ENCODE measurements at places on chromosomes 6 and 20.

GRCh38 chr6:3228046-3228671, 706 bp upstream of the TUBB2B start:
- peak; percentile 70 for DNase-seq

GRCh38 chr6:32954986-32955802, 2.3 kb upstream of the HLA-DMA start:
- peak; percentile 63 for DNase-seq

- DNase-seq, result peak; percentile 58
Observed at GRCh38 chr6:42366011-42366705, 85.6 kb downstream of the TRERF1 start.

DNA sequence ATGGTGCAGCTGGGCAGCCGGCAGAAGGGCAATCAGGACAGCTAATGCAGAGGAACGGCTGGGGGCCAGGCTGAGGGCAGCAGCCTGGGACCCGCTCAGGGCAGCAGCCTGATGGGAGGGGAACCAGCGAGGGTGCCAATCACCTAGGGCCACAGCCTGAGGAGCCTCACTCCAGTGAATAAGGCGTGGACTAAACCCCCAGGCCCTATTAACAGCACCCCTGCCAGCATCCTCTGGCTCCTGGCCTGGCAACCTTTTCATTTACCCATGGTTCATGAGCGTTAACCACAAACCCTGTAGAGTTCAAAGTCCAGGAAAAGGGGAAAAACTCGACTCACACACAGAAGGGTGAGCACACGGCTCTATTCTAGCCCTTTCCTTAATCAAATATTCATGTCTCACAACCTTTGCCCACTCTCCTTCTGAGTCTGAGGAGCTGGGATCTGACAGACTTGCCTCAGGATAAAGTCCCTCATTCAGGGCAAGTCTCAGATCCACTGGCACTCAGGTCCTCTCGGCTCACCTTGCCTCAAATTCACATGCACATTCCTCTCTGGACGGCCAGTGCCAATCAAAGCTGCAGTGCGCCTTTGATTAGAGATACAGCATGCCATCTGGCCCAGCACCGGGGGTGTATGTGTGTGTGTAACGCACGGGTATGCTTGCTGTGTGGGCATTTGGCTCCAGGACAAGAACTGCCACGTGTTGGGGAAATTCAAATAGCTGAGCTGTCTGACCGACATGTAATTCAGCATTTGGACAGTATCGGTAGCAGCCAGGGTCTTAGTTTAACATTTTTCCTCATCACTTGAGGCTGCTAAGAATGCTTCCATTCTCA, 86.9 kb upstream of the TRAF3IP2 start:
- no peak for DNase-seq

DNA sequence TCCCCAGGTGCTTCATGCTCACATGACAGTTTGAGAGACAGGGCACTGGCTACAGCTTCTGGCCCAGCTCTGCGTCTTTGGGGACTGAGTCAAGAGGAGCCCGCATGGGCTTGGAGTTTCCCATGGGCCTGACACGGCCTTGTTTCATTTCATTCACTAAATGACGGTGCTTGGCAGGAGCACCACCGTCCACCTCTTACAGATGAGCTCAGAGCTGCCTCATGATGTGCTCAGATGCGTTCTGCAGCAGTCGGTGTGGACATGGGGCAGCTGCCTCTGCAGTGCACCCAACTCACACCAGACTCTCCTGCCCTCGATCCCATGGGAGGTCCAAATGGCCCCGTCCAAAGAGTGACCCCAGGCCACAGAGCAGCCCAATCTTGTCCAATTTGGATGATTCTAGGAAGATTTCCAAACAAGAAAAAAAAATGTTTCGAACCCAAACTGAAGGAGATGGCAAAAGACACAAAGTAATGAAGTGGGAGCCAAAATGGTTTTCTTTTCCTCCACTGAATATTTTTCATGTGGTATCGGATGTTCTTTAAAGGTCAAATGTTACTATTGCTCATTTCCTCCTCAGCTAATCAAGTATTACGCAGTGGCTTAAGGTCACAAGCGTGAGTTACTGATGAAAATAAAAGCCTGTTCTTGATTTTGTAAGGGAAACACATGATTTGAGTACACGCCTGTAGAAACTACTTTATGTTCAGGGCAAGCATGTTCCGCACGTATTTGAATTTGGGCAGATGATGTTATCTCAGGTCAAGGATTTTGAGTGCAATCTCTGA, 524.2 kb downstream of the CDH26 start:
- DNase-seq, result no peak

DNA sequence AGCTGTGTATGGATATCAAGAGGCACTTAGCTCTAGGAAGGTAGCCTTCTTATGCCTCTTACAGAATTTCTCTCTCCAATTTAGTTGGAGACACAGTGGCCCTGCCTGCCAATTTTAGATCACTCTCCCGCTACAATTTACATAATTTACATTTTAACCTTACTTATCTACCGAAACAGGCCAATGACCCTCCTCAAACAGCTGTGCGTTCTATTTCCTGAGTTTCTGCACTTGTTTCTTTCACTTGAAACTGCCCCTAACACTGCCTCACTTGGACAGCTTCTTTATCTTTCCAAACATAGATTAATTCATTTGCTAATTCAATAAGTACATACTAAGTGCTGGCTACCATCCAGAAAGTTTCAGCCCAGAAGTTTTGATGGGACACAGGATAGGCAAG, 52.9 kb upstream of the HDDC2 start:
- no peak for DNase-seq

DNA sequence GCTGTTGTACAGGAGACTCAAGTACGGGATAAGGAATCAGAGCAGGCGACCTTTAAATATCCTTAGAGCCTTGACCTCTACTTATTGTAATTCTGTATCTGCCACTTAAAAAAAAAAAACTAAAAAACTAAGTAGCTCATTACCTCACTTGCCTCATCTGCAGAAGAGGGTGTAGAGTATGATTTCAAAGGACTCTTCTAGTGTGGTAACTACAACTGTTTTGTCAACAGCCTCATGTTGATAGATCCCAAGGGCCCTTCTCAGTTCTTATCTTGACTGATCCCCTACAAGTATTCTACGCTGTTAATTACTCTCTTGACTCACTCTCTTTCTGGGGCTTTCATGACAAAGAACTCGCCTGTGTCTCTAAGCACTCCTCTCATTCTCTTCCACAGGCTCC, 16.7 kb upstream of the PDYN start:
- no peak for DNase-seq

- no peak for DNase-seq
Observed at GRCh38 chr6:136169394-136170148, 80.5 kb downstream of the MTFR2 start.

DNA sequence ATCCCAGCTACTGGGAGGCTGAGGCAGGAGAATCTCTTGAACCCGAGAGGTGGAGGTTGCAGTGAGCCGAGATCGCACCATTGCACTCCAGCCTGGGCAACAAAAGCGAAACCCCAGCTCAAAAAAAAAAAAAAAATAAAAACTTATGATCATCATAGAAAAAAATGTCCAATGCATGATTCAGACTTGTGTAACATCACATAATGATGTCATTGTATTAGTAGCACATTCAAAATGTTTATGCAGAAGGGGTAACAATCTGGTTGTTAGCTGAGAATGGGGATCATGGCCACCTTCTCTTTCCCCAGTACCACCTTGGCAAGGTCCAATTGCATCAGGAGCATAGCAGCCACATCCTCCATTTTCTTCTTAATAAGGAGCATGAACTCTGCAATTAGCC, 137.6 kb upstream of the MARCKS start:
- no peak for DNase-seq

DNA sequence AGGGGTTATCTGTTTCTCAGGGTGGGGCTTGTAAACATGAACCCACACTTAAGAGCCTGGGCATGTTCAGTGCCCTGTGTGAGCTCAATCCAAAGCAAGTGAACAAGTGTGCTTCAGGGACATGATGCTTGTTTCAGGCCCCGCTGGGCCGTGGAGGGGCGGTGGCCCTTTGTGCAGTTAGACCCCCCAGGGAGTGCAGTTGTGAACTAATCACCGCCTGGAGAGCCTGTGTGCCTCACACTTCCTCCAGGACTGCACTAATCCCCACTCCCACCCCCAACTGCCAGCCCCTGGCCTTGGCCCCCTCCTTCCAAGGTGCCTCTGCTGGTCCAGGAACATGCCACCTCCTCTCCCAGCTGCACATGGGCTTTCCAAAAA, 58.1 kb downstream of the RREB1 start:
- no peak for DNase-seq

DNA sequence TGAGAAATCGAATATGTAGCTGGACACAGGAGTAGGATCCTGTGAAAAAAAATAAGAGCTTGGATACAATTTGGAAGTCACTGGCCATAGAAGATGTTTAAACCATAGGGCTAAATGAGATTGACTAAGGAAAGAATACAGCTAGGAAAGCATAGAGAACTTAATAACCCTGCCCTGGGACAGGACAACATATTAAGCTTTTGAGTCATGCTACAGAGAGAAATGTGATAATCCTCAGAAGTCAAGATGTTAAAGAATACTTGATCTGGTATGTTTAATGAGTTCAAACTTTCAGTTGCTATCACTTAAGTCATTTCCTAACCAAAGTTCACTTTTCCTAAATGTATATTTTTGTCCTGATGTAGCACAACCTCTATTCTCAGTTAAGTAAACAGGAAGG, 154.6 kb upstream of the TSHZ2 start:
- no peak for DNase-seq

DNA sequence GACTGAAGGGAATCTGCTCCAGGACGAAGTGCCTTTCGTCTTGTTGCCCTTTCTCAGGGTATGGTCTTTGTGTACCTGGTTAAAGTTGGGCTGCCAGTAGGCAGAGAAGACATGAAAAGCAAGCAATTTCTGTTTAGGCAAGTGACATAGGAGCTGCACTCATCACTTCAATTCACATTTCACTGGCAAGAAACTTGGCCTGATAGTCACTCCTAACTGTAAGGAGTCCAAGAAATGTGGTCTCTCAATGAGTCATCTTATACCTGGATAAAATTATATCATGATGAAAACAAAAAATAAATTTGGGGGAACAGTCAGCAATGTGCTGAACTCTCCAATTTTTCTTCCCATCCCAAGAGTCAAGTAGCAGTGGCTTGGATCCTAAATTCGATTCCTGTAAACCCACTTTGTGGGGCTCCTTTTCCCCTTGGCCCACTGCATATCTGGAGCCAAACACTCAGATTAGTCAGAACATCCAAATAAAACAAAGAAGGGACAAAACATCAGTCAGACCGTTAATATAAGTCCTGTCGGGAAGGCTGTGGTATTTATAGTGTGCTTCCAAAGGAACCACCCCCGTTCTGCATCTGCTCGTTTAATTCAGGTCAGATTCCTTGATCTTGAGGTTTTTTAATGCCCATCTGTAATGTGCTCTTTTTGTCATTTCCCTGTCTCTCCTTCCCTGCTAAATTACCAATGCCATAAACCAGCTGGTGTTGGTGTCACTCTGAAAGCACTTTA, 5.0 kb upstream of the GABRR1 start:
- no peak for DNase-seq

- DNase-seq, result no peak
Observed at GRCh38 chr6:22248513-22249308, 48.1 kb downstream of the PRL start.

DNA sequence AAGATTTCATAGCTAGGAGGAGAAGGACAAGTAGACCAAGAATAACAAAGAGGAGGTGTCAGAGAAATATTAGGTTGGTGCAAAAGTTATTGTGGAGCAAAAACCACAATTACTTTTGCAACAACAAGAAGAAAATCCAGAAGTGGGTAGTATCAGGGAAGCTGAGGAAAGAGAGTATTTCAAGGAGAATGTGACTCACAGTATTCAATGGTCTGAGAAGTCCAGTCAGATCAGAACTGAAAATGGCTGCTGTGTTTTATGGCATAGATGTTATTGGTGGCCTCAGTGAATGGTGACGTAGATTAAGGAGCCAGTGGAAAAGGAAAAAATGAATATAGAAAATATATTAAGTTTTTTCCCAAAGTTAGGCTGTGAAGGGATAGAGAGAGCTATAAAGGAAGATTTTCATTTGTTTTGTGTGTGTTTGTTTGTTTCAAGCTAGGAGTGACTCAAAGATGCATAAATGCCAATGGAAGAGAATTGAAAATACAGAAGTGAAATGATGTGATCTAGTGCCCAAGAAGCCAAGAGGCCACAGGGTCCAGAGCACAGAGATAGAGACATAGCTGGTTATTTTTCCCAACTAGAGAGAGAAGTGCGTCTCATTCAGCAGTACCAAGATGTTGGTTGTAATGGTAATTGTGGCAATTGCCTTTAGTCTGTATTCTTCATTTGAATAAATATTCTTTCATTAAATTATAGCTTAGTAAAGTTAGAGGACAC, 112.8 kb downstream of the ADTRP start:
- DNase-seq, result no peak

Measured in activated effector memory CD4-positive, alpha-beta T cell treated with anti-CD3 and anti-CD28 coated beads, Interleukin-2, amount 50 U/mL, for 16 hours (primary cell).